Endothelial cell of coronary artery (primary cell): ENCODE measurements at places on chromosomes 7 and 10. TPM values are rescaled to one million over a fixed set of nuclear protein-coding genes. Genes with fewer than 3 reads are reported as not detected.

GBF1 gene
- total RNA-seq: 16.2 and 26.7 TPM in 2 replicates

ZNF239 gene
- total RNA-seq: 0.99 and 2.9 TPM in 2 replicates

RNF32 gene
- 0.18 and 0.19 TPM in 2 replicates for total RNA-seq

AVPI1 gene
- total RNA-seq: 1.6 and 2.2 TPM in 2 replicates

RET gene
- 0.09 TPM in 2 replicates for total RNA-seq

KCNH2 gene
- under 0.01 TPM in 1 of 2 replicates, not detected in the other for total RNA-seq

DGKI gene
- total RNA-seq: 0.36 and 1.0 TPM in 2 replicates

ZP3 gene
- 1.1 and 2.7 TPM in 2 replicates for total RNA-seq

SAMD9L gene
- total RNA-seq: 9.9 and 15.0 TPM in 2 replicates

PON2 gene
- total RNA-seq: 57.0 and 67.3 TPM in 2 replicates

PPP1R17 gene
- total RNA-seq: not detected in 2 replicates

DLX5 gene
- total RNA-seq: not detected in 2 replicates

SCRN1 gene
- 89.5 and 99.9 TPM in 2 replicates for total RNA-seq

PTPN20 gene
- total RNA-seq: 0.19 TPM in 1 of 2 replicates, not detected in the other

CCDC146 gene
- total RNA-seq: 1.1 and 1.4 TPM in 2 replicates

RPEL1 gene
- under 0.01 TPM in 1 of 2 replicates, not detected in the other for total RNA-seq

OPN1SW gene
- total RNA-seq: not detected in 2 replicates

GLCCI1 gene
- total RNA-seq: 1.5 and 2.5 TPM in 2 replicates

LOXL4 gene
- 0.81 and 2.4 TPM in 2 replicates for total RNA-seq

OR2A42 gene
- total RNA-seq: 0.09 TPM in 1 of 2 replicates, not detected in the other

NODAL gene
- not detected in 2 replicates for total RNA-seq

SSC4D gene
- 0.36 and 0.47 TPM in 2 replicates for total RNA-seq

XRCC2 gene
- total RNA-seq: 2.0 and 3.7 TPM in 2 replicates

FAM171A1 gene
- total RNA-seq: 28.2 and 35.8 TPM in 2 replicates

GOT1 gene
- 20.8 and 21.0 TPM in 2 replicates for total RNA-seq

ZNF518A gene
- 10.1 and 12.0 TPM in 2 replicates for total RNA-seq

PDE1C gene
- total RNA-seq: 0.38 and 0.54 TPM in 2 replicates

FAM131B gene
- total RNA-seq: 0.66 and 1.4 TPM in 2 replicates

FKBP14 gene
- total RNA-seq: 22.5 and 23.4 TPM in 2 replicates

HECTD2 gene
- total RNA-seq: 3.1 and 5.5 TPM in 2 replicates

DOCK1 gene
- total RNA-seq: 94.9 and 108 TPM in 2 replicates

GALNT17 gene
- total RNA-seq: not detected in 2 replicates

CADPS2 gene
- 51.4 and 53.7 TPM in 2 replicates for total RNA-seq
